ENCODE measurements at places on chromosomes 7 and 10.

DNA sequence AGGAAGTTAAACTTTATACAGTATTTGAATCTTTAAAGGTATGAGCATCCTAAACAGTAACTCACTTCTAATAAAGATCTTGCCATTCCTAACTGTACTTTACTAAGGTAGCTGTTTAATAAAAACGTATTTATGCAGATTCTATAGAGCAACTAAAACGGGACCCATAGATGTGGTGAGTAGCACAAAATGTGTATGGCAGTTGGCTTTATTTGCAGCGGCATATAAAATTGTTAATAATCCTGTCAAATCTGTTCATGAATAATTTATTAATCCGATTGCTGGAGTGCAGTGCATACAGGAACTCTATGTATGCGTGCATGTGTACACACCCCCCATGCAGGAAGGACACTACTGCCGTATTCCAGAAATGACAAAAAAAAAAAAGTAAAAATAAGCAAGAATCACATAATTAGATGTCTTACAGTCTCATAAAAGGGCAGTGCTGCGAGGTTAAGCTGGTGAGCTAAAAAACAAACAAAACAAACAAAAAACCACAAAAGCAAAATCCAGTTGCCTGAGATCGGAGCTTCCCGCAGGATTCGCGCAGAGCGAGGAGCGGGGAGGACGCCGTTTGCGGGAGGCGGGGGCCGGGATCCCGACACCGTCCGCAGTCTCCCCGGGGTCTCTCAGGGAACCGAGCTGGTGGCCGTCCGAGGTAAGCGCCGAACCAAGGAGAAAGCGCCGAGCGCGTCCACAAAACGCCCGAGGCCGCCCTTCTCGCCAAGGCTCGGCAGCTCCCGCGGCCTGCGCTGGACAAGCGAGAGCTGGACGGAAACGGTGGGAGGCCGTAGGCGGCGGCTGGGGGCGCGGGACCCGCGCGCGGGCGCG is 518 bp upstream of the COMMD3 start:
- no peak for DNase-seq

GRCh38 chr10:127426746-127427145 is 122.4 kb upstream of the NPS start:
- DNase-seq, result no peak

DNA sequence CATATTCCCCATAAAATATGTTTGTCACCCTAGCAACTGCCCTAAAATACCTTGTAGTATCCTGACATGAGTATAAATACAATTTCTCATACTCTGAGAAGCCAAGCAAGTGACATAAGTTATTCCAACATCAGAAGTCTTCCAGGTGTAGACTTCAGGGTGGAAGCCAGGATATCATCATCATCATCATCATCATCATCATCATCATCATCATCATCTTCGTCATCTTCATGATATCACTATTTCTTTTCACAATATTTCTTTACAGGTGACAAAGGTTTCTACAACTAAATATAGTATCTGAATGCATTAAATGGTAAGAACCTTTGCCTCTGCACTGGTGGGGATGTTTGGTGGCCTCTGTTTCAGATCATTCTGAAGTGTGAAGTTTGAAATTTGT is 10.0 kb upstream of the GPR141 start:
- DNase-seq, result no peak

- DNase-seq, result no peak
These were observed 128.9 kb downstream of the DGKI start for GRCh38 chr7:137717811-137718271.

- peak; percentile 33 for DNase-seq
These were observed at the start of gene NRCAM for GRCh38 chr7:108455998-108456677. Gene NRCAM (minus strand): TSS chr7:108456436. CDS start chr7:108240064, 216,372 bp downstream.

- DNase-seq, result no peak
These were observed 1.8 kb downstream of the TDRD1 start for GRCh38 chr10:114180937-114181336.

- DNase-seq, result no peak
These were observed 16.5 kb downstream of the KDM7A start for GRCh38 chr7:140160308-140160707.

GRCh38 chr7:13989126-13989948 is at the start of gene ETV1:
Gene ETV1 (minus strand): TSS chr7:13989666. CDS start chr7:13989052, 614 bp downstream.
- no peak for DNase-seq

- no peak for DNase-seq
These were observed 63.3 kb downstream of the PPP1R3C start for GRCh38 chr10:91569522-91569921.

GRCh38 chr10:2650328-2650727 is 417.0 kb upstream of the PFKP start:
- DNase-seq, result no peak

GRCh38 chr10:65342245-65342644 is 1583.6 kb upstream of the LRRTM3 start:
- DNase-seq, result no peak

- no peak for DNase-seq
These were observed 152.4 kb upstream of the NRBF2 start for GRCh38 chr10:62980687-62981086.

- no peak for DNase-seq
These were observed 256.9 kb downstream of the INHBA start for GRCh38 chr7:41445946-41446345.

GRCh38 chr7:149714910-149715471 is 58.4 kb downstream of the ZNF467 start:
- peak; percentile 16 for DNase-seq

DNA sequence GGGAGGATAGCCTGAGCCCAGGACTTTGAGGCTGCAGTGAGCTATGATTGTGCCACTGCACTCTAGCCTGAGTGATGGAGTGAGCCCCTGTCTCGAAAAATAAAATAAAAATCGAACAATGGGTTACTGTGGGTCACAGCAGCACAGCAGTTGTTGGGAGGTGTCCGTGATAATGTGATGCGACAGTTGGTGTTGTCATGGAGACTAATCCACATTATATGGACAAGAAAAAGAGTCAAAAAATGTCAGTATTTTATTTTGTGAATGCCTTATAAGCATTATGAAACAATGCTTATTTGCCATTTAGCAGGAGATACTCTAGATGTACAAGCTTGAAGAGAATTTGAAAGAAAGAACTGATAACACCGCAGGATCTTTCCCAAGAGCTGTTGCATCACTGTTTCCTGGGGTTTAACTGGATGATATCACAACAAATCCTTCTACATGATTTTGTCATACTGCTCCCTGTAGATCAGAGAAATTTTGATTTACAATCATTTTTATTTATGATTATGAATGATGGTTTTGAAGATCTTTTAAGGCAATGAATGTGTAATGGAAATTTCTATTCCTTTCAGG is 195.4 kb downstream of the BAMBI start:
- DNase-seq, result no peak

DNA sequence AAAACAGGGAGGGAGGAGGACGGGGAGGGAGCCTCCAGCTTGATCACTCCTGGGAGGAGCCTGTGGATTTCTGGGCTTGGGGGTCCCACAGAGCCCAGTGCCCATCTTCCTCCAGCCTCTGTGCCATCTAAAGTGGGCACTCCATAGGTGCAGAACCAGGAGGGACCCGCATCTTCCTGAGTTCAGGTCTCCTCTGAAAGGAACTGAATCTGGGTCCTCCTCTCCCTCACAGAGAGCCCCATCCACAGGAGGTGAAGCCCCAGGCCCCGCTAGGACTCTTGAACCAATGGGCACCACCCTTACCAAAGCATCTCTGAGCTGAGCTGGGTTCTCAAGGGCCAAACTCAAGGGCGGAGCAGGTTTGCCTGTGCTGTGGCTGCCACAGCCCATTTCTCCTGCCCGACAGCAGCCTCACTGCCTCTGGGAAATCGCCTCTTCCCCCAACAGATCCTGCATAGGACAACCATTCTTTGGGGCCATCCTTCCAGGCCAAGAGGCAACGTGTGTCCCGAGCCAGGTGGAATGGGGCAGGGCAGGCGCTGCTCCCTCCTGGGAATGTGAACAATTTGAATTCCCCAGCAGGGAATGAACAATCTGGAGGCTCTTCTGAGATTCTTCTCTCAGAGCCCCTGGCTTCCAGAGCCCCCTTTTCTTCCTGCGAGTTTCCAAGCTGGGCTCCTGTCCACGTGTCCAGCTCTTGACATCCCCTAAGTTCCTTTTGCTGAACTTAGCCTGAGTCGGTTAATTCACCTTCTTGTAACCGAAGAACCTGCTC is 411.0 kb upstream of the FOXK1 start:
- DNase-seq, result no peak

DNA sequence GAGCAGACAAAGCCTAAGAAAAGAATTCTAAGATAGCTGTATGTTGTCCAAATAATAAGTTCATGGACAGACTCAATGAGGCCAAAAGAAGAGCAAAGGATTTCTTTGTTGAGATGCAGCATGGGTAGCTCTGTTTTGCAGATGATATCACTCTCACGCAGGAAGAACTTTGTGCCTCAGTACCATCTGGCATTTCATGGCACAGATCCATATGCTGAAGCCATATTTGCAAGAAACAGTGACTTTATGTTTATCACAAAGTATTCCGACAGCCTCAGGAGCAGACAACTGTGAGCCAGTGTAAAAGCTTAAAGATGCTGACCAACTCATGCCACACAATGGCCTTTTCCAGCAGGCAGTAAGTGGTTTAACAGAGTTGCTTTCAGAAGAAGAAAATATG is 45.5 kb upstream of the RNF148 start:
- no peak for DNase-seq

DNA sequence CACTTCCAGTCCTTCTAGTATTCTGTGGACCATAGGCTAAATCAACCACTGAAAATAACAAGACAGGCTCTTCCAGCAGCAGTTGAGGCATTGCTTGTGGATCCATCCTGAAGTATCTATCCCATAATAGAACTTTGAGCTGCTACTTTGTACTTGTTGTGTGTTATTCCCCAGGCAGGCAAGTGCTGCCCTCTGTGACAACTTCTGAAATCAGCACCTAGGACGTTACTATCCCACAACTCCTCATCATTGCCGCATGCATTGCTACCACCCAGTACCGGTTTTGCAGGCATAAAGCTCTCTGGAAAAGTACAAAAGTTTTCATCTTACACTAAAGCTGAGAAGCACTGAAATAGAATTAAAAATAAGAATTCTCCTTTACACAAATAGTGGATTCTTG is 145.3 kb downstream of the HTR7 start:
- DNase-seq, result no peak

DNA sequence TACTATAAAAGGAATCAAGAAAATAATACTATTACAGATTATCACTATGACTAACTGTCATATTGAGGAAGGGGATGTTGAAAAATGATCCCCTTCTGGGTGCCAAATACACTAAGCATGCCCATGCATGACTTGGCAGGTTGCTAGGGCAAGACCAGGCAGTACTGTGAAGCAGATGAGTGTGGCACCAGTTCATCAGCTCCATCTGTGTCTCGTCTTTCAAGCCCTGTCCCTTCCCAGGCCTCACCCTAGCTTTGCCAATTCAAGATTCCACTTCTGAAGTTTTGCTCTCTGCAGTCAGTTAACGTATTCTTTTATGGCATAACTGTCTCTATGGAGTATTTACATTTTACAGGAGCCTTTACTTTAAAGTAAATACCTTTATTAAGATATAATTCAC is 135.6 kb upstream of the HPS1 start:
- DNase-seq, result no peak

DNA sequence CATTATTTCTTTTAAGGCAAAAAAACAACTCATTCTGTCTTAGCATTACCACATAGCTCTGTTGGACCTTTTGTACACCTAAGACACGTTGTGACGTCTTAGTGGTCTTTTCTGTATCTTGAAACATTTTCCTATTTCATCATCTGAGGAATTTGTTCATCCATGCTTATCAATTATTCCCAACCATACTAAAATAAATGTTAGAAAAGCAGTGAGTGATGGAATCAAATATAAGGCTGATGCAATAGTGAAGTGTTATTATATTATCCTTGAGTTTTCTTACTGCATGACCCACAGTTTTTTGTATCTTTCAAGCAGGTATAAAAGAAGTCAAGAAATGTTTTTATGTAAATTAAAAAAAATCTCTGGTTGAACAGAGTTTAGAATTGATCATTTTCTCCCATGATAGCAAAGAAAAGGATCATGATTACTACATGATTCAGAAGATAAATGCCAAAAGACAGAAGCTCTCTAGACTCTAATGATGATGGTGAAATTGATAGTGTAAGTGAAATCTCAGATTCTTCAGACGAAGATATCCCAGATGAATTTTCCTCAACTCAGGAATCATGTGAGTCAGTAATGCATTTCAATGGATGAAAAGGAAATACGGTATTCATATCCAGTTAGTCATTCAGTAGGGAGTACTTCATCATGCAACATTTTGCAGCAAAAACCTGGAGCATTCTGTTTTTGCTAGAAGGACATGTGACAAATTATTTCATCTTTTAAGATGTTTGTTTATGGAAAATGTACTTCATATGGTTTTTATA is 51.4 kb downstream of the CELF2 start:
- DNase-seq, result no peak

DNA sequence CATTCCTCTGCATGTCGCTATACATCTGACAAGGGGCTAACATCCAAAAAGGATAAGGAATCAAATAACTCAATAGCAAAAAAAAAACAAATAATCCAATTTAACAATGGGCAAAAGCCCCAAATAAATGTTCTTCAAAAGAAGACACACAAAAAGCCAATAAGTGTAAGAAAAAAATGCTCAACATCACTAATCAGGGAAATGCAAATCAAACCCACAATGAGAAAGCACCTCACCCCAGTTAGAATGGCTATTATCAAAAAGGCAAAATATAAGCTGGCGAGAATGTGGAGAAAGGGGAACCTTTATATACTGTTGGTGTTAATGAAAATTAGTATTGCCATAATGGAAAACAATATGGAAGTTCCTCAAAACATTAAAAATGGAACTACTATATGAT is 14.3 kb downstream of the ARHGAP12 start:
- DNase-seq, result no peak

DNA sequence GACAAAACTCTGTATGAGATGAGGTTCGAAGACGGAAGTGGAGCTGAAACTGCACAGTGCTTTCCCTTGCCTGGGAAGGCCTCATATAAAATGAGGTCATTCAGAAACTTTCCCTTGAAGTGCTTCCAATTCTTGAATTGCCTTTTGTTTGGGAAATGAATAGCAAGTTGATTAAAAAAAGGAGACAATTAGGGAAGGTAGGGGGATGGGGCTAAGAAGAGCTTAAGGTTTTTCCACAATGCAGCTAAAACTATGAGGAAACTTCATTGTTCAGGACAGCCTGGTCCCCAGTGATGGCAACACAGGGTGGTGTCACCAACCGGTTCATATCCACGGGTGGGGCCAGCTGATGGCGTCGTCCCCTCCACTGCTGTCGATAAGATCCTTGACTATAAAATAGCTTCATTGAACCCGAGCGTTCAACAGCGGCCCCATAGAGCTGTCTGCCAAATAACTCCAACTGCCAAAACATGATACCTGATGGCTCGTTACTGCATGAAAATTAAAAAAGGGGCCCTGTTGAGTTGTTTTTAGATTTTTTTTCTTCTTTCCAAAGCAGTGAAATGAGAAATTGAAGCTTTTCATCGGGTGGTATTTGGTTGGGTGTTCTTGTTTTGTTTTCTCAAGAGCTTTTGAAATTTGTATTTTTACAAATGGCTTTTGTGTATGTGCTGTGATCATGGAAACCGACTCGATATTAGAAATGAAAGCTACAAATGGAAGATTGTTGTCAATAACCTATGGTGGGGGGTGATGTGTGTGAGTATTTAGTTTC is 2.8 kb upstream of the CELF2 start:
- DNase-seq, result no peak

GRCh38 chr10:51241461-51241860 is 167.2 kb downstream of the PRKG1 start:
- DNase-seq, result no peak
